ENCODE measurements at places on chromosomes 16 and 17. TPM values are rescaled to one million over a fixed set of nuclear protein-coding genes. Genes with fewer than 3 reads are reported as not detected.

The COX4I1 gene
- total RNA-seq = 426 TPM

The GCGR gene
- not detected for total RNA-seq

The NPIPB13 gene
- total RNA-seq = 11.2 TPM

The TBC1D3K gene
- not detected for total RNA-seq

The BCL6B gene
- total RNA-seq = 0.41 TPM

The CDYL2 gene
- 5.2 TPM for total RNA-seq

The RASD1 gene
- 8.3 TPM for total RNA-seq

The MEIOC gene
- 0.70 TPM for total RNA-seq

The MIEN1 gene
- 36.8 TPM for total RNA-seq
